Stimulated activated CD8-positive, alpha-beta memory T cell treated with anti-CD3 and anti-CD28 coated beads, Interleukin-4, amount 100 ng/mL, for 1 hour (primary cell): ENCODE measurements at places on chromosomes 2 and 18.

- no peak for DNase-seq
Observed at GRCh38 chr18:48589797-48590519, 51.1 kb downstream of the CTIF start.

DNA sequence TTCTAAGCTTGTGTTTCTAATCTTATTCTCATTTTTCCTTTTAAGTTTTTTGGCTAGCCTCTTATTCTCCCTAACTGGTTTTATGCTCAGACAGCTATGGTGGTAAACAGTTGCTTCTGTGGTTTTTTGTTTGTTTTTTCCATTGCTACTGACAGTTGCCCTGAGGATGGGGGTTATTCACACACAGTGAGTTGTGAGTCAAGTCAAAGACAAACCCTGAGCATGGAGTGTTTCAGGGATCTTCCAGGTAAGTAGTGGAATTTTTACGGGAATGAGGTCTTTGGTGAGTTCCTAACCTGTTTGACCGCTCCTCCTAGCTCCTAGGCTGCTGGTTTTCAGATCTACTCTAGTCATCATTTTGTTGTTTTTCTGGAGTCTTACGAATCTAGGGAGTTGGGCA, 162.8 kb downstream of the ZNF407 start:
- DNase-seq: no peak

DNA sequence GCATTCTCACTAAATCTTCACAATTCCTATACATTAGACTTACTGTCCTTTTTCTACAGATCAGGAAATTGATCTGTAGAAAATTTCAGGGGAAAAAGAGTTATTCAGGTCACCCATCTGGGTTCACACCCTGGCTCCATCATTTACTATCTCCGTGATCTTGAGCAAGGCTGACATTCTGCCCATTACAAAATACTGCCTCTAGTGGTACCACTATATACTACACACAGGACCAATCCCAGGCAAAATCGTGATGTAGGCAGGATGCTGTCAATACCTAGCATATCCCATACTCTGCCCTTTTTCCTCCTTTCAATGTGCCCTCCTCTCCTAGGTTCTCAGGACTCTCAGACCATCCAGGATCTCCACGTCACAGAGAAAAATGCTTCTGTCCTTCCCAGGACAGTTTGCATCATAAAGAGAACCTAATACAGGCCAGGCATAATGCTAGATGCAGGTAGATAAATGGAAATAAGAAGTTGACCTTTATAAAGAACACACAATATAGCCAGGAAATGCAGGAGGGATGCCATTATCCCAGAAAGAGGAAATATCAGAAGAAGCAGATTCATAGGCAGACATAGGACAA, 101.9 kb downstream of the CDH20 start:
- DNase-seq: no peak

DNA sequence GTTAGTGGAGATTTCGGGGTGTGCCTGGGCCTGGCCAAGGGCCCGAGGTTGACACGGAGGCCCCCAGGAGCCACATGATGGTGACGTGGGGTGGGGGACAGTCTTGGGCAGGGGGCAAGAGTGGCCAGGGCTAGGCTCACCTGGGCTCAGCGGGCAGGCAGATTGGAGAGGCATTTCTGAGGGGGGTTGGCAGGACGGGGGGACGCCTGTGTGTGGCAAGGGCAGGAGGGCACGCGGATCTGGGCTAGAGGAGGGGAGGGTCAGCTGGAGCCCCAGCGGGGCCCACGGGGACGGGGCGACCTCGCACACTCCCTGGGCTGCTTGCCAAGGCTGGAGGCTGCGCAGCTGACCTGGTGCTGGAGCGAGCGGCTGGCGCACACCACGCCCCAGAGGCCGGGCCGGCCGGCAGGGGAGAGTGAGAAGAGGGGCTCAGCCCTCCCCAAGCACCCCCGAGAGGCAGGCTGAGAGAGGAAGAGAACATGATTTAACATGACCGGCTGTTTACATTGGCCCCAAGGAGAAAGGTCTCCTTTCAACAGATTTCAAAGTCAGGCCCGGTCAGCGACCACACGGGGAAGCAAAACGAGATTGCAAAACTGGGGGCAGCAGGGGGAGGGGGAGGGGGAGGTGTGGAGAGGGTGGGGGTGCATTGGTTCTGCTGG, 38.0 kb upstream of the SNED1 start:
- no peak for DNase-seq

DNA sequence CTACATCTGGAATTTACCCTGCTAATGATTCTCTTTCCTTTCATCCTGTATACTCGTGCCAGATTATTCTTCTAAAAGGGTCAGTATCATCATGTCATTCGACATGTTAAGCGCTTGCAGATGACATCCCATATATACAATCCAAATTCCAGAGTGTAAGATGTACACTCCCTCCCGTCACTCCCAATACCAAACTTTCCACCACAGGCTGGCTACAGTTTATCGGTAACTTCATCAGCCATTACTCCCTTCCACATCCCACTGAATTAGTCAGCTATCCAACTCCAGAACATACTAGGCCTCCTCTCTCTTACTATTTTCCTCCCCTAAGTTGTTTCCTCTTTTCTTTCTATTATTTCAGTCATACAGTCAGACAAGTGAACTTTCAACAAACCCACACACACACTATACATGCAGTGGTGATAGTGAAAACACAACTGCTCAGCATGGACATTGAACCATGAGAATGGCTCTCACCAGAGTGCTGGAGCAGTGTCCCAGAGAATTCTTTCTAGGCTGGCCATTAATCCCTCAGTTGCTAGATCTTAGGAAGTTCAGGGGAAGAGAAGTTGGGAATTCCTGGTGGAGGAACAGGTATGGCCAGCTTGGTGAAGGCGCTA, 10.6 kb upstream of the NMI start:
- DNase-seq: no peak

GRCh38 chr18:11871501-11871900, 20.3 kb downstream of the CHMP1B start:
- DNase-seq: no peak

GRCh38 chr2:195320413-195320973, 336.5 kb upstream of the SLC39A10 start:
- DNase-seq: no peak

- DNase-seq: no peak
Observed at GRCh38 chr2:105734762-105735538, 9.8 kb upstream of the NCK2 start.

GRCh38 chr18:74896390-74896991, 298.8 kb downstream of the ZNF407 start:
- peak; percentile 9 for DNase-seq

- DNase-seq: no peak
Observed at GRCh38 chr18:50636366-50637057, 76.6 kb downstream of the MAPK4 start.

DNA sequence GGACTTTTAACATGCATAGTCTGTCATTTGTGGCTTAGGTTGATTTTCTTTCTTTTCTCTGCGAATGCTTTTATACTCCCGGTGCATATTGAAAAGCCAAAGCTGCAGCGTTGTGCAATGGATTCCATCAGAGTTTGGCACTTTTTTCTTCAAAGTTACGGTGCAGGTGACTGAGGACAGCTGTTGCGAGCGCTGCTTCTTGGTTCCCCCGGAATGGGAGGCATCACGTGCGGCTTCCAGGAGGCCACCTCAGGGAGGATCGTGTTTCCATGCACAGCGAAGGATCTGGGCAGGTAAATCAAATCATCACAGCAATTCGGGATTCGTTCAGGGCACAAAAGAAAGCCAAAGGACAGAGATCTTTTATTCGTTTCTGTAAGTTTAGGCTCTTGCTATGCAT, 109.6 kb upstream of the ALKAL2 start:
- DNase-seq: no peak

- DNase-seq: no peak
Observed at GRCh38 chr2:234162861-234163260, 112.4 kb downstream of the SPP2 start.

DNA sequence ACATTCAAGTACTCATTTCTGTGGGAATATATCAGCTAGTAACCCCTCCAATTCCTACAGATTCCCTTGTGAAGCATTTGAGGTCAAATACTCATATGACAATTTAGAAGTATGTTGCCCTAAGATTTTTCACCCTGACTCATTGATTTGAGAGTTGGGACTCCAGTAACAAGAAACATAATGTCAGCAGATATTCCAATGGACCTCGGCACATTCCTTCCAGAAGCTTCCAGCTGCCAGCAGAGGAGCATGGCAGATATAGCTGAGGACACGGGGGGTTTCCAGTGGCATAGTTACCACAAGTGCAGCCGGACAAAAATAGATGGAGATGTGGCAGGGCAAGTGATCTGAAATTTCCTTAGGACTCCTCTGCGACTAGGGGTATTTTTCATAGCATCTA, 101.9 kb upstream of the ARHGAP28 start:
- no peak for DNase-seq

DNA sequence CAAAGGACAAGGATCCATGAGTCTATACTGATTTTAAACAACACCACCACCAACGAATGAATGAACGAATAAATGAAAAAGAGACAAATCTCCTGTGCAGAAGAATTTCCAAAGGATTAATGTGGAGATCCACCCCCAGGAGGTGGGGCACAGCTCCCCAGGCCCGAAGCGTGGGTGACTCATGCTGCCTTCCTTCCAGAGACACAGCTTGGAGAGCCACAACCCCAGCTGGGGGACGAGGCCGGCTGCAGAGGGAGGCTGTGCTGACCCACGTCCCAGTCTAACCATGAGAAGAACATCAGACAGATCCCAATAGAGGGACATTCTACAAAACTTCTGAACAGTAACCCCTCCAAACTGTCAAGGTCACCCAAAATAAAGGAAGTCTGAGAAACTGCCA, 557.3 kb upstream of the SALL3 start:
- no peak for DNase-seq

DNA sequence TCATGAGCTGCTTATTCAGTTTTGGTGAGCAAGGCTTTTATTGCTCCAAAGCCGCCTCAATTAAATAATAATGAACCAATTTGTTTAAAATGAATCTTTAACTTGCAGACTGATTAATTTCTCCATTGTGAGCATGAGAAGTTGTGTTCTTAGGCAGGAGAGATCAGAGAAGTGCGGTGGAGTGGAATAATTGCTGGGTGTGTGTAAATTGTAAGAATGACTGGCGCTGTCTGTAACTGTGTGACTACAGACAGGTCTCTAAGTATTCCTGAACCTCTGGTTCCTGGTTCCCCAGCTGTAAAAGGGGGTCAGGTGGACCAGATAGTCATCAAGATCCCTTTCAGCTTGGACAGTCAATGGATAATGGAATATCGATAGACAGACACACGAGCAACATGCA, 98.0 kb upstream of the EFEMP1 start:
- DNase-seq: no peak

GRCh38 chr2:10303694-10304378, 1.1 kb downstream of the HPCAL1 start:
- DNase-seq: no peak

DNA sequence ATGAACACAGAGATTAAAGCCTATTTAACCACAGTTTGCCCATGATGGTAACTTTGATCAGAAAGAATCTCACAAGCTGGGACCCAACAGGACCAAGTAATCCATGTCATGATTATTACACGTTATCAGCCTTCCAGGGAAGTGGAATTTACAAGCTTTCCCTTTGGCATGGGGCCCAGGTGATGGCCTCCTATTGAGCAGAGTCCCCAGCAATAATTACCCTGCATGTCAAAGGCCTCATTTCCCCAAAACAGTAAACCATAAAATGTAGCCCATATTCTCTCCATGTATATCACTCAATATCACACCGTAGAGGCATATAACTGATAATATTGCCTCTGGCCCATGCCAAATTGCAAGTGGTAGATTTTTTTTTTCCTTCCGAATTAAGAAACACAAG, 38.9 kb downstream of the PRKRA start:
- DNase-seq: no peak

DNA sequence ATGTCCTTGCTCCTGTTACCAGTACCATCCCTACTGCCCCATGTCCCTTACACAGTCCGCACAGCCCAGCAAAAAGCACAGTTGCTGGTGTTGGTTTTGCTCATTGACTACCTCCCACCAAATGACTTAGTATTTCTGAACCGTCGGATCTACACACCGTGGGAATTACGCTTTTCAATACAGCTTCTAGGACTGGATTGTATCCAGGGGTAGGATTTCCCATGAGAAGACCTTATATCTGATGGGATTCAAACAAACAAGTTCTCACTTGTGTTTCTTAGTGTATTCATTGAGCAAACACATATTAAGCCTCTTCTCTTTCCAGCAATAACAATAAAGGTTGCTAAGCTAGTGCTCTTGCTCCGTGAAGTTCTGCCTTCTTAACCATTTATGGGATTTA, 25.8 kb downstream of the TRAPPC12 start:
- DNase-seq: no peak

DNA sequence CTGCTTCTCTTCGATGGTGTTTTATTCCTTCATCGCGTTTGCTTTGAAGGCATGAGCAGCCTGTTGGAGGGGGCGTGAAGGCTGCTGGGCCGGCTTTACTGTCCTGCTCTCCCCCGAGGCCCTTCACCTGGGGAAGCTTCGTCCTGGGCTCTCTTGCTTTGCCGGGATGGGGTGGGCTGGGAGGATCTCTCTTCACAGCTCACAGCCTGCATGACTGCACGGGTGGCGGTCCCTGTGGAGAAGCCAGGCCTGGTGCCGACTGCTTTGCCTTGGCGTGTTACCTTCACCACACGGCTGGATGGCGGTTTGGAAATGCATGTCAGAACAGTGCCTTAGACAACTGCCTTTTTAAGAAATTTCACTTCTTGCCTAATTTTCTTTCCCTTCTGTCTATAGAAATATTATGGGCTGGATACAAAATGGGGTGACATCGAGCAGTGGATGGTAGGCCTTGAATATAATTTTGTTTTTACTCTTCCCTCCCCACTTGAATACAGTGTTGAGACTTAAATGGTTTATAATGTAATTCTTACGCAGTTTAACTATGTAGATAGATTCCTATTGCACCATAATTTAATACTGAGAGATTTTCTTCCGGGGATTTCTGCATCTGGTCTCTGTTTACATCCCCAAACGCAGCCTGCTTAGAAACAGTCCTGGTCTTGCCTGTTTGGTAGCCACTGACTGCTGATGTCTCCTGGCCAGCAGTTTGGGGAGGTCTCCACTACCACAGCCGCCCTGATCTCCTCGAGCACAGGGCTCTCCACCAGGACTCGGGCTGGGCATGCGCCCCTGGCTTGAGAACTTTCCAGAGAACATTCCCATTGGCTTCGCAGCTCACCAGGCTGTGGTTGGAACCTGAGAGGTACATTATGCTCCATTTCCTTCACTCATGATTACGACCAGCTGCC, 81.0 kb upstream of the RBM44 start:
- DNase-seq: no peak
